Osteoblast (primary cell): ENCODE measurements at places on chromosomes 6 and 20. TPM values are rescaled to one million over a fixed set of nuclear protein-coding genes. Genes with fewer than 3 reads are reported as not detected.

DNA sequence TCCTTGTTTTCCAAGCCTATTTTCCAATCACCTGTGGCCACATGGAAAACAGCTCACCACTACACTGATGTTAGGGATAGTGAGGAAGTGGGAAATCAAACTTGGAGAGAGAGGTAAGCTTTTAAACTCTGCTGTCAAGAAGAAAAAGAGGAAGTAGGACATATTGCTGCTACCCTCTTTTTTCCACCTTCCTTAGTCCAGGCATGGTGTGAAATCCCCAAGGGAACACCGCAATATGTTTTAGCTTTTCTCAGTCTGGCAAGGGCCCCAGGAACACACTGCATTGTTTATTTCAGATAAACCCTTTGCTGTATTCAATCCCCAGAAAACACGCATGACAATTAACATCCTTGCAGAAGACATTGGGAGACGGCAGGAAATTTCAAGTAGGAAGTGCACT is 61.3 kb downstream of the HS3ST5 start:
- no peak for DNase-seq
- no peaks in the 10 kb centered on the region for H3K27me3 ChIP-seq
- H3K4me3 ChIP-seq = no peak overlapping the region

- no peak overlapping the region for H3K4me3 ChIP-seq
- H3K27me3 ChIP-seq = no peaks in the 10 kb centered on the region
- DNase-seq = no peak
- no peak overlapping the region for H3K27ac ChIP-seq
- no peaks in the 10 kb centered on the region for H3K36me3 ChIP-seq
- no peaks in the 10 kb centered on the region for H3K4me1 ChIP-seq
Measured at GRCh38 chr6:104987218-104987617, 30.3 kb downstream of the LIN28B start.

Gene ZNF76
- 19.9 and 22.7 TPM in 2 replicates for total RNA-seq

GRCh38 chr6:106617302-106617701 is 12.0 kb downstream of the RTN4IP1 start:
- H3K36me3 ChIP-seq = no peaks in the 10 kb centered on the region
- no peak for DNase-seq
- no peak overlapping the region for H3K4me3 ChIP-seq
- no peak overlapping the region for H3K27ac ChIP-seq

DNA sequence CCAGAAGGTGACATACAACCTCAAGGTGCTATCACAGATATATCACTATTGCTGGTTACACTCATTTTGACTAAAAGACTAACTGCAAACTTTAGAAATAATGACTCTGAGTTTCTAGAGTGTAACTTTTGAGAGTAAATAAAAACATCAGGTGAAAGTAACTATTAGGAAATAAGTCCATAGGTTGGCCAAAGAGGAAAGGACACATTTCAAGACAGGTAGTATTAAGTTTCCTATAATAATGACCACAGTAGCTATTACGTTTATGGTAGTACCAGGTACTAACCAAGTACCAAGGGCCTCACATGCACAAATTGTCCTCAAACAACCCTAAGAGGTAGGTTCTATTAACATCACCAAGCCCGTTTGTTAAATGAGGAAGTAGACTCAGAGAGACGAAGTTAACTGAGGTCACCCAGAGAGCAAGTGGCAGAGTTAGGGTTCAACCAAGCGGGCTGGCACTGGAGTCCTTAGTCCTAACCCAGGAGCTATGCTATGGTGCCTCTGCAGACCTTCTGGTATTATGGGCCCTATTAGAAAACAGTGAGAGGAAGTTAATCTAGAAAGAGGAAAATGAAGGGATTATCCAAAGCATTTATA is 36.8 kb downstream of the HEBP2 start:
- no peaks in the 10 kb centered on the region for H3K36me3 ChIP-seq
- H3K4me3 ChIP-seq = no peak overlapping the region
- peaks cover 4% of the 10 kb centered on the region for H3K4me1 ChIP-seq
- no peaks in the 10 kb centered on the region for H3K27me3 ChIP-seq
- no peak overlapping the region for H3K27ac ChIP-seq

Gene TRIM38
- 13.0 and 13.3 TPM in 2 replicates for total RNA-seq

DNA sequence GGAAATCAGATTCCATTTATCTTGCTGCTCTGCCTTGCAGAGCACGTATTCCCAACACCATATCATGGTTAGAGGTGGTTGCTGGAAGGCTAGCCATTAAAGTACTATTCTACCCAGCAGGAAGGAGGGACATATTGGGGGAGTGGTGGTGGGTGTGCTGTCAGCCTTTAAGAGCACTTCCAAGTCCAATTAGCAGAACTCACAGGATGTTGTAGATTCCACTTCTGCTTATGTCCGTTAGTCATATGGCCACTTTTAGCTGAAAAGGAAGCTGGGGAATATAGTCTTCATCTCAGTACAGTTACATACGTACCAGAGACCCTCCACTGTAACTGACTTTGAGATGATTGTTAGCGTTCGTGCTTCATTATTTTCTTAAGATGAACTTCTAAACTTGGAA is 94.4 kb downstream of the SAMD3 start:
- no peak overlapping the region for H3K4me3 ChIP-seq
- H3K36me3 ChIP-seq = no peaks in the 10 kb centered on the region
- H3K4me1 ChIP-seq = peaks cover 6% of the 10 kb centered on the region
- no peaks in the 10 kb centered on the region for H3K27me3 ChIP-seq

DNA sequence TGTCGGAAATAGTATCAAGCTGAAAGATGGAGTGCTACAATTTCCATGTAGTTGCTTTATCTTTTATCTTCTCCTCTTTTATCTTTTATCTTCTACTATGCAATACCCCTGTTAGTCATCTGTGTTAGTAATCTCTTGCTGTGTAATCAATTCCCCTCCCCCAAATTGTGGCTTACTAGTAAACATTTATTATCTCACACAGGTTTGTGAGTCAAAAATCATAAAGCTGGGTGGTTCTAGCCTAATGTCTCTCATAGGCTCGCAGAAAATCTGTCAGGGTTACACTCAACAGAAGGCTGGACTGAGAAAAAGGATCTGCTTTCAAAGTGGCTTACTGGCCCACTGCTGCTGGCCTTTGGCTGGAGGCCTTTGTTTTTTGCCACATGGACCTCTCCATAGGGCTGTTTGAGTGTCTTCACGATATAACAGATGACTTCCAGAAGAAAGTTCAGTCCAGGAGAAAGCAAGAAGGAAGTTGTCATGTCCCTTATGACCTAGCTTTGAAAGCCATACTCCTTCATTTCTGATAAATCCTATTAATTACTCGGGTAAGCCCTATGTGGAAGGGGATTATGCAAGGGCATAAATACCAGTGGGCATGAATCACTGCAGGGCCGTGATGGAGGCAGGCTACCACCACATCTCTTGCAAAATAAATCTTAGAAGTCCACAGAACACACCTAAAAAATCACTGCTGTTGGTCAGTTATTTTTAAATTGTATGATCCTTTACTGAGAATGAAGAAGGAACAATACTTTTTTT is 24.5 kb upstream of the PTCHD4 start:
- DNase-seq = no peak
- H3K4me1 ChIP-seq = peaks cover 4% of the 10 kb centered on the region
- no peak overlapping the region for H3K4me3 ChIP-seq

- H3K36me3 ChIP-seq = no peaks in the 10 kb centered on the region
- H3K27me3 ChIP-seq = no peaks in the 10 kb centered on the region
- DNase-seq = no peak
- H3K27ac ChIP-seq = no peak overlapping the region
- H3K4me3 ChIP-seq = no peak overlapping the region
Measured at GRCh38 chr6:148819852-148820251, 73.0 kb downstream of the UST start.

DNA sequence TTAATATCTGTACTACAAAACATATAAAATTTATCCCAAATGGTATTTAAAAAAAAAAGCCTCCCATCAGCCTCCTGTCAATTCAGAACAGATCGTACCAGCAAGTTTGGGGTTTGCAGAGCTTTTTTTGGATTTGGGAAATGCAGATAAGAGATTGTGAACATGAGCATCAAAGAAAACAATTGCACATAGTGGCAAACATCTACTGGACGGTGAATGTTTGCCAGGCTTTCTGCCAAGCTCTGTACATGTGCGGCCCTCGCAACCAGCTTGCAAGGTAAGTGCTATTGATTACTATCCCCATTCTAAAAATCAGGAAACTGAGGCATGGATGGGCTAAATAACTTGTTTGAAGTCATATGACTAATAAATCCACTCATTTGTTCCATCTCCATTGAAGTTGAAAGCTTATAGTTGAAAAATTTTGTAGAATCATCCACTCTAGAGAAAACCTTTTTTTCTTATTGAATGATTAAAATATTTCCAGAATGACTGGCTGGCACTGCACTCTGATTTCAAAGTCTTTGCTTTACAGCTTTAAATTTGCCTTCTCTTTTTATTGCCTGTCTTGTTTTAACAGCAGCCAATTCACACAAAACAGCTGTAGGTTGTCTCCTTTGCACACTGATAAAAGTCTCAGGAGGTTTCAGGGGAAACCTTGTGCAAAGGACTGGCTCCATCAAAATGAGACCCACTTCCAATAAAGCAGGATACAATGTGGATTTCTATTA is 37.4 kb upstream of the SIRT5 start:
- H3K27me3 ChIP-seq = no peaks in the 10 kb centered on the region
- H3K4me3 ChIP-seq = no peak overlapping the region
- peak; percentile 89 for DNase-seq
- H3K27ac ChIP-seq = no peak overlapping the region
- peaks cover 5% of the 10 kb centered on the region for H3K4me1 ChIP-seq

GRCh38 chr6:97081010-97081590 is 156.6 kb downstream of the KLHL32 start:
- H3K27ac ChIP-seq = no peak overlapping the region
- H3K27me3 ChIP-seq = no peaks in the 10 kb centered on the region
- no peaks in the 10 kb centered on the region for H3K36me3 ChIP-seq
- no peaks in the 10 kb centered on the region for H3K4me1 ChIP-seq
- DNase-seq = peak; percentile 5

- H3K27ac ChIP-seq = no peak overlapping the region
- no peaks in the 10 kb centered on the region for H3K4me1 ChIP-seq
Measured at GRCh38 chr6:117974914-117975627, 68.0 kb downstream of the SLC35F1 start.

Gene PRSS16
- total RNA-seq = not detected in 2 replicates

DNA sequence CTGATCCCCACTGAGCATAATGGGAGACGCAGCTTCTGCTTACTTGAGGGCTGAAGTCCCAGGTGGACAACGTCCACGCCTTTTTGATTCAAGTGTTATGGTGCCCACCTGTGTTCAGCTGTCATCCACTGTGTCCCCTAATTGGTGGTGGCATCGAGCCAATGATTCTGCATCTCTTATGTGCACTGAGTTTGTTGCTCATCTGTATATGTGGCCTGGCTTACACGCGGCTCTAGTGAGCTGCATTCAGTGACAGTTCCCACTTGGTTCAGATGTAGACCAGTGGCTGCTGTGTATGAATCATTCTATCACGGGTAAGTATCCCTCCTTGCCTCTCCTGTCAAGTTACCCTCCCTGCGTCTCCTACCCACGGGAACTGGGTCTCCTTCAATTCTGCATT is 131.2 kb upstream of the CLDN20 start:
- H3K27ac ChIP-seq = no peak overlapping the region
- no peaks in the 10 kb centered on the region for H3K27me3 ChIP-seq
- H3K4me1 ChIP-seq = peaks cover 8% of the 10 kb centered on the region
- no peak overlapping the region for H3K4me3 ChIP-seq
- H3K36me3 ChIP-seq = peaks cover 11% of the 10 kb centered on the region
- no peak for DNase-seq

GRCh38 chr20:21708738-21709534 is 3.5 kb downstream of the PAX1 start:
- peaks cover 35% of the 10 kb centered on the region for H3K27me3 ChIP-seq
- no peak for DNase-seq
- H3K27ac ChIP-seq = no peak overlapping the region
- no peaks in the 10 kb centered on the region for H3K36me3 ChIP-seq
- no peak overlapping the region for H3K4me3 ChIP-seq

- H3K4me1 ChIP-seq = no peaks in the 10 kb centered on the region
- H3K36me3 ChIP-seq = no peaks in the 10 kb centered on the region
- no peak overlapping the region for H3K4me3 ChIP-seq
- H3K27ac ChIP-seq = no peak overlapping the region
Measured at GRCh38 chr20:8518878-8519277, 386.8 kb downstream of the PLCB1 start.

Gene NFS1
- total RNA-seq = 21.7 and 29.5 TPM in 2 replicates

- no peak overlapping the region for H3K4me3 ChIP-seq
- no peak overlapping the region for H3K27ac ChIP-seq
- no peaks in the 10 kb centered on the region for H3K36me3 ChIP-seq
- no peaks in the 10 kb centered on the region for H3K27me3 ChIP-seq
Measured at GRCh38 chr6:153962555-153962954, 76.5 kb upstream of the OPRM1 start.

DNA sequence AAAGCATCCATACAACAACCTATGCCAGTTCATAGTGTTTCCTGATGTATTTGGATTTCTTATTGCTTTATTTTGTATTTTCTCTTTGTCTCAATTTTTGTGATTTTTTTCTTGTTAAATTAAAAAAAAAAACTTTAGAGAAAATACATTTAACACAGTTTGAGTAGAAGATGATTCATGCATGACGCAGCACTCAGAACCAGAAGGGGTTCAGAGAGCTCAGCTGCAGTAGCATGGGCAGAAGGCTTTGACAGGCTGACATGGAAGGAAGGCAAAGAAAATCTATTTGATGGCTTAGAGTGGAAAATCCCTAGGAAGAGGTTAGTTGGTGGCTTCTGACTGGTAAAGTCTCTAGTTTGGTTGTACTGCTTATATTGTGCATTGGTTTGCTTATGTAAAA is 207.2 kb upstream of the STXBP5 start:
- H3K4me3 ChIP-seq = no peak overlapping the region
- H3K27ac ChIP-seq = no peak overlapping the region
- DNase-seq = peak; percentile 70
- H3K4me1 ChIP-seq = peaks cover 15% of the 10 kb centered on the region
- no peaks in the 10 kb centered on the region for H3K36me3 ChIP-seq

Gene BMP7
- not detected in 2 replicates for total RNA-seq

- H3K36me3 ChIP-seq = no peaks in the 10 kb centered on the region
- no peaks in the 10 kb centered on the region for H3K4me1 ChIP-seq
- no peak overlapping the region for H3K4me3 ChIP-seq
- no peak for DNase-seq
- H3K27ac ChIP-seq = no peak overlapping the region
Measured at GRCh38 chr6:106170030-106170791, 84.1 kb downstream of the PRDM1 start.

DNA sequence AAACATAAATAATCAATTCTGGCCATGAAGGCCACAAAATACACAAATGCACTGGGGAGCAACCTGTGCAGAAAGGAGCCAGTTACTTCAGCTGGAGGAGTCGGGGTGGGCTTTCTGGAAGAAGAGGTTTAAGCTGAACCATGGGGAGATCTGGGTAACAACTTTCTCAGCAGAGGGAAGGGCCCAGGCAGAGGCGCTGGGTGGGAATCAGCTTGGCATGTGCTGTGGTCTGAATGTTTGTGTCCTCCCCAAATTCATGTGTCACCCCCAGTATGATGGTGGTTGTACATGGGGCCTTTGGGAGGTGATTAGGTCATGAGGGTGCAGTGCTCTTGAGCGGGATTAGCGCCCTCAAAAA is 107.9 kb downstream of the SYCP2 start:
- H3K27me3 ChIP-seq = no peaks in the 10 kb centered on the region
- H3K36me3 ChIP-seq = no peaks in the 10 kb centered on the region
- DNase-seq = no peak
- no peak overlapping the region for H3K27ac ChIP-seq
- H3K4me3 ChIP-seq = no peak overlapping the region

- H3K27ac ChIP-seq = no peak overlapping the region
- no peaks in the 10 kb centered on the region for H3K4me1 ChIP-seq
- no peaks in the 10 kb centered on the region for H3K27me3 ChIP-seq
- no peak for DNase-seq
Measured at GRCh38 chr6:165939047-165939446, 228.6 kb downstream of the TBXT start.
